AG10803 (cell line): ENCODE measurements at places on chromosomes 1 and 21.
A peak's percentile ranks its signal among the peaks of the same experiment; 100 is the strongest.

DNA sequence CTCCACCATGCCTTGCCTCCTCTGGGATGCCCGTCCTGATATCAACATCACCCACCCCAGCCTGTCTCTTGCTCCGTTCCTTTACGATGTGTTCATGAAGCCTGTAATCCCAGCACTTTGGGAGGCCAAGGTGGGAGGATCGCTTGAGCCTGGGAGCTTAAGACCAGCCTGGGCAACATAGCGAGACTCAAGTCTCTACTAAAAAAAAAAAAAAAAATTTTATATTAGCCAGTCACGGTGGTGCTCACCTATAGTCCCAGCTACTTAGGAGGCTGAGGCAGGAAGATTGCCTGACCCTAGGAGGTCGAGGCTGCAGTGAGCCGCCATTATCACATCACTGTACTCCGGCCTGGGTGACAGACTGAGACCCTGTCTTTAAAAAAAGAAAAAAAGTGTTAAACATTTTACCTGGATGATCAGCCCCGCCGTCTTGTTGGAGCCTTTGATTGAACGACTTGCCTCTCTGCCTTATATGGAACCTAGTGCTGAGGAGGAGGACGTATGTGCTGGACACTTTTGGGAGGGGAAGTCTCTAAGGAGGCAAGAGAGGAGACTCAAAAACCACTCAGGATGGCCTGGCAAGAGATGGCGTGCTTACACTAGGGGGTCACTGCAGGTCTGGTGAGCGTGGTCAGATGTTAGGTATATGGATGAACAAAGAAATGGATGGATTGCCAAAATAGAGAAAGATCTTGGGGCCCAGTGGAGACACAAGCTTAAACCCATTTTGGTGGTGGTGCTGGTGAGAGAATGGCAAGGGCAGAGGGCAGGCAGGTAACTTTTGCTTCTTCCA, 80.5 kb upstream of the IFFO2 start:
- no peak for DNase-seq

DNA sequence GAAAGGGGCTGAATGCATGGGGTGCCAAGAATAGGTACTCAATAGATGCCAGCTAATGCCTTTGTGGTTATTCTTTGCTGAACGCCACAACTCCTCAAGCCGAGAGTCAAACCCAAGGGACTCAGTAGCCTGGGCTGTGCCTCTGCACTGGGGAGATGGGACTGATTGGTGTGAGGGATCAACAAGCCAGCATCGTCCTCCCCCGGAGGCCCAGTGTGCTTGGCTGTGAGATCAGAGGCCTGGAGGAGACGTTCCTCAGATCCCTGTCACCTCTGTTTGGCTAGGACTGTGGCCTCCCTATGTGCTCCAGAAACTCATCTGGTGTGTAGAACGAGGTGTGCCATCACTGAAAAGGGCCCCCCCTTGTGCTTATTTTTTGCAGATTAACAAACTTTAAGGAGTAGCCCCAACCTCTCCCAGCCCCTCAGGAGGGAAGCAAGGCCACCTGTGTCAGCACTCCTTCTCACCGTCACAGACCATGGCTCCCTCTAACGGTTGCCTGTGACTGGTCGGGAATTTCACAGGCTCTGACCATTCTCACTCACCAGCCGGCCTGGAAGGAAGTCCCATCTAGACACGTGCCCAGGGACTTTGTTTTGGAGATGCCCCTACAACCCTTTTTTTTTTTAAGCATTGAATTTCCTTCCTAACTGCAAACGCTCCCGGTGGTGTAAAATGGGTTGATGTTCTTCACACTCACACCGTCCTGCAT, 194.0 kb upstream of the VAMP3 start:
- peak; percentile 6 for DNase-seq

- no peak for DNase-seq
Measured at GRCh38 chr1:219553934-219554502, 58.9 kb downstream of the ZC3H11B start.

DNA sequence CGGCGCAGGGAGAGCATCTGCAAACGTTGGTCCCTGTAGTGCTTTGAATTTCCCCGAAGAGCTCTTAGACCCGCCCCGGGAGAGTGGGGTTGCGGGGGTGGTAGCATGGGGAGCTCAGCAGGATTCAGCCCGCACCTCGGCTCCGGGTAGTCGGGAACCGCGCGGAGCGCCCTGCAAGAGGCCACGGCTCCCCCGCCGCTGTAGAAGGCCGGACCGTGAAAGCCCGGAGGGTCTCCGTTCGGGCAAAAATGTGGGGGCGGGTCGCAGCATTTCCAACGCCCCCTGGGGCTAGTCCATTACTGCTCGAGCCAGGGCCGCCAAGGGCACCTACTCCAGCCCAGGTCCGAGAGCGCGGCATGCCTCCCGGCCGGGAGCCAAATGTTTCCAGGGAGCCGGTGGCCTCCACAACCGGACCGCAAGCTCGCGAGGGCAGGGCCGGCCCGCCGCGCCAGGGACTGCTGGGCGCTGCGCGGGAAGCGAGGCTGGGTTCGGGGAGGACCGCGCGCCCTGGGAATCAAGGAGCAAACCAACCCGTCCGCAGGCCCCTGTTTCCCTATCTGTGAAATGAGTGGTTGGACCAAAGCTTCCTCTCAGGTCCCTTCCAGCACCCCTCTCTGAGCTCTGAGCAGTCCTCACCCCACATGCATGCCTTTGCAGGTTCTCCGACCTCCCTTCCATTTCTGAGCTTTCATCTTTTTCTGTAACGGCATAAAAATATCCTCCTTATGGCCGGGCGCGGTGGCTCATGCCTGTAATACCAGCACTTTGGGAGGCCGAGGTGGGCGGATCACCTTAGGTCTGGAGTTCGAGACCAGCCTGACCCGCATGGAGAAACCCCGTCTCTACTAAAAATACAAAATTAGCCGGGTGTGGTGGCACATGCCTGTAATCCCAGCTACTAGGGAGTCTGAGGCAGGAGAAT, 775 bp upstream of the TMEM63A start:
- DNase-seq, result peak; percentile 45

DNA sequence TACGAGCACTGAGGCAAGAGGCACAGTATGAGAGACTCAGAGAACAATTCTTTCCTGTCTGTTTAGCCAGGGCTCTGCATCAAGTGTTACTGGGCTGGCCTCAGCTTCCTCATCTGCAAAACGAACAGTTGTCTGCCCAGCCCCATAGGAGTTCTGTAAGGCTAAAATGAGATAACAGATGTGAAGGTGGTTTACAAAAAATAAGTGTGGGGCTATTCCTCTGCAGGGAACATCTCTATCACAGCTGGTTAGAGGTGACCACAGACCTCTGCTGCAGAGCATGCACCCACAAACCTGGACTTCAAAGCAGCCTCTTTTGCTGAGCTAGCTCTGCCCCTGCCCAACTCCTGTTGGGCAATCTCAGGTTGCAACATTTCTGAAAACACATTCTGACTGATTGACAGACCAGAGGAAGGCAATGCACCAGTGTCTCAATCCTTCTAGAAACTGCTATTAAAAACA, 10.5 kb upstream of the OLIG1 start:
- DNase-seq, result no peak

GRCh38 chr1:52567943-52568342, 15.1 kb upstream of the TUT4 start:
- DNase-seq, result no peak

GRCh38 chr1:109770331-109771095, 6.8 kb upstream of the EPS8L3 start:
- DNase-seq, result no peak

DNA sequence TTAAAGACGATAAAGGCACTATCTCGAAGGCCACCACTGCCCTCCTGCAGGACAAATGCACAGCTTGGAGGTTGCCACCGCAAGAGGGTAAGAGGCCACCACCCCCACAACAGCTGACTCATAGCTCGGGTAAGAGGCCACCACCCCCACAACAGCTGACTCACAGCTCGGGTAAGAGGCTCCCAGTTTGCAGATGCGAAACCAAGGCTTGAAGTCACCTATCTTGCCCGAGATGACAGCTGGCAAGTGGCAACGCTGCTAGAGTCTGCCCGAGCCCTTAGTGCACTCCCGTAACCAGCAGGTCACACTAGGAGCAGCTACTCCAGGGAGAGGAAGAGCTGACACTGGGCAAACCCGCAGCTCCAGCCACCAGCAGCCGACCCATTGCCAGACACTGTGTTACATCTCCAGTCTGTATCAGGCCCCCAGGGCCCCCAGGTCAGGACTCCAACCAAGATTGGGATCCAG, 17.1 kb upstream of the SPSB1 start:
- peak; percentile 85 for DNase-seq

GRCh38 chr21:31482460-31482859, 138.4 kb upstream of the TIAM1 start:
- DNase-seq, result no peak

- no peak for DNase-seq
Measured at GRCh38 chr21:45004481-45005247, 64.8 kb downstream of the SLX9 start.
